H9 (cell line): ENCODE measurements at places on chromosomes 7 and 10. TPM values are rescaled to one million over a fixed set of nuclear protein-coding genes. Genes with fewer than 3 reads are reported as not detected.

DNA sequence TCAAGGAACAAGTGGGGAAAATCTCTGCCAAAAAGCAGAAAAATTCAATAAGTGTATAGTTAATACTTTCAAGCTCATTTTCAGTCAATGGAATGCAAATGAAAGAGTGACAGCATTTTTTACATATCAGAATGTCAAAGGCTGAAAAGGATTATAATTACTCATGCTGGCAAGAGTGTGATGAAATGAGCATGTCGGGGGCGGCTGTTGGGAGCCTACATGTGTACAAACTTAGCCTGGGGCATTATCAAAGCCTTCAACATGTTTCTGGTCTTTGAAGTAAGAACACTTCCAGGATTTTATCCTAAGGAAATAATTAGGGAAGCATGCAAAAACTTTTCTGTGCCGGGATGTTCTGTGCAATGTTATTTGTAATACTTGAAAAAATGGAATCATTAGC is 221.7 kb upstream of the LYZL1 start:
- H3K4me3 ChIP-seq: no peak overlapping the region
- no peak overlapping the region for H3K27ac ChIP-seq
- H3K4me1 ChIP-seq: 0 out of 2 replicates have a peak, but pooled peaks cover 7% of the 10 kb centered on the region
- H3K27me3 ChIP-seq: no peaks in the 10 kb centered on the region

GRCh38 chr10:28982974-28983373 is 305.7 kb downstream of the BAMBI start:
- DNase-seq: no peak
- no peaks in the 10 kb centered on the region for H3K4me1 ChIP-seq
- no peaks in the 10 kb centered on the region for H3K36me3 ChIP-seq
- H3K27ac ChIP-seq: no peak overlapping the region

- H3K4me3 ChIP-seq: no peak overlapping the region
- no peak for DNase-seq
- no peak overlapping the region for H3K27ac ChIP-seq
- peaks cover 73% of the 10 kb centered on the region for H3K36me3 ChIP-seq
Measured at GRCh38 chr7:100682228-100682741, 8.7 kb downstream of the GNB2 start.

DNA sequence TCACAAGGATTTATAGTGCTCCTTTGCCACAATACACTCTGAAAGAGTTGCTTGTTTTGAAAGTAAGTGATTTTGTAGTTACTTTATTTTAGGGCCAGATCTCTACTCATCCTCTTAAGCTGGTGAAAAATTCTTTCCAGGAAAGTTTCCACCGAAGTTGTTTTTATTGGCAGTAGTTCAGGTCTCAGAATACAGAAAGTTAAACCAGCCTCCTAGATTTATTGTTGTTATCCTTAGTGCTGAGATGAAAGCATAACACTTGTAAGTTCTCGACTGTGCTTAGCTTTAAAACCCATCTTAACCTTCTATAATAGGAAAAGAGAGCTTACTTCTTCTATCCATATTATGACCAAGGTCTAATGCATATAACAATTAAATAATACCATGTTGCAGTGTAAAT is 5.5 kb downstream of the AP3M1 start:
- no peak overlapping the region for H3K4me3 ChIP-seq
- no peaks in the 10 kb centered on the region for H3K4me1 ChIP-seq
- DNase-seq: no peak
- H3K36me3 ChIP-seq: peaks cover 17% of the 10 kb centered on the region; the same call in 1 of the 2 replicates
- H3K27ac ChIP-seq: no peak overlapping the region

DNA sequence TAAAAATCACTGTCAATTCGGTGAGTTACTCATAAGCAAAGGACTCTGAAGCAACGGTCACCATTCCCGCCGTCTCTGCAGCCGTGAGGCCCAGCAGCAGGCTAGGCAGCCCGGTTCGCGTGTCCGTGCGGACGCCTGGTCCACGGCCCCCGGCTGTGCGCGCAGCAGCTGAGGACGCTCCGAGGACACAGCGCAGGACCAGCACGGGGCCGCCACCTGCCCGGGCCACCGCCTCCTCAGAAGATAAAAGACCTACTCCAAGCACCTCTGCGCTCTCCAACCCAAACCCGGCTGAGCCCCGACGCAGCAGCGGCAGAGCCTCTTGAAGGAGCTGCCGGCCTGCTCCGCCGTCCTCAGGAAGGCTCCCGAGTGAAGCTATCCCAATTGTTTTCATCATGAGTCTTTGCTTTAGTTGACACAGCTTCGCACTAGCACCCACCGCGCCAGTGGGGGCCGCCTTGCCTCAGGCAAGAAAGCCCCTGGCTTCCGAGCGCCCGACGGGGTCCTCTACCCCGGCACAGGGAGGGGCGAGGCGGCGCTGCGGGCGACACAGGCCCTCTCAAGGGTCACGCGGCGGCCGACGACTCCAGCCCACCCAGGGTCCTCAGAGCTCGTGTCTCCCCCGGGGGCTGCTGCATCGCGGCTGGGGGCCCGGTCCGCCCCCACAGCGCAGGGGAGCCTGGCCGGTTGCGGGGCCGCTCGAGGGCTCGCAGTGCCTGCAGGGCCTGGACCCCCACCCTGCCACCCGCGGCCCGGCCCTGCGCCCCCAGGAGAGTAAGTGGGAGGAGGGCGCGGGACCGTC is 16.9 kb upstream of the GPR146 start:
- H3K27ac ChIP-seq: no peak overlapping the region
- no peaks in the 10 kb centered on the region for H3K27me3 ChIP-seq
- peak; percentile 56 for DNase-seq

- H3K4me1 ChIP-seq: no peaks in the 10 kb centered on the region
- no peak for DNase-seq
Measured at GRCh38 chr10:1598393-1599153, 138.8 kb downstream of the ADARB2 start.

DNA sequence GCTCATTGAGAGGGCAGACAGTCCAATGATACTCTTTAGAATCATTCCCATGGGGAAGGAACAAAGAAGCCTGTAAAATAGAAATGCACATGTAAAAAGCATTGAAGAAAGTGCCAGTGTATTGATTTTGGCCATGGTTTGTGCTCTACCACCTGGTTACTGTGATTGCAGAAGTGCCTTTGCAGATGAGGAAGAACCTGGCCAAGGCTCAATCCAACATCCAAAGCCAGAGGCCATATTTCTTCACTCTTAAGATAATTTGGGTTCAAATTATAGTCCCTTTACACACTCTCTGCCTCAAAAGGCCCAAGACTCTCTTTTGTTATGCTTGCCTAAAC is 122.1 kb downstream of the EGFR start:
- DNase-seq: no peak
- H3K27ac ChIP-seq: no peak overlapping the region
- H3K27me3 ChIP-seq: no peaks in the 10 kb centered on the region
- no peak overlapping the region for H3K4me3 ChIP-seq
- no peaks in the 10 kb centered on the region for H3K4me1 ChIP-seq

DNA sequence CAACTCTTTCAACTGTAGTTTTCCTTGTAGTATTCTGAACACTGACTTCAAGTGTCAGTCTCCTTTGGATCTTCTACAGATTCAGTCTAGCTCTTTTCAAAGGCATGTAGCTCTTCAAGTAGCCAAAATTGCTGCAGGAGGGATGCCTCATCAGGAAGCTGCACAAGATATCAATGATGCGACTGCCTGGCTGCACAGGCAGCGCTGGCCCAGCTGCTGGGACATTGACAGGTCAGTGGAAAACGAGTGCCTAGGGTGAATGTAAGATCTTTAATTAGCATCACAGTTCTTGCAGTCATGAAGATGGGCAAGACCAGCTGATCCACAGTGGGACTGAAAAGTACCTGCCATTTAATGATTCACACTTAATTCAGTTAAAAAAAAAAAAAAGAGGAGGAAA is 167.6 kb downstream of the ANK3 start:
- H3K4me3 ChIP-seq: no peak overlapping the region
- H3K36me3 ChIP-seq: no peaks in the 10 kb centered on the region
- DNase-seq: no peak
- H3K27me3 ChIP-seq: no peaks in the 10 kb centered on the region
- no peaks in the 10 kb centered on the region for H3K4me1 ChIP-seq

DNA sequence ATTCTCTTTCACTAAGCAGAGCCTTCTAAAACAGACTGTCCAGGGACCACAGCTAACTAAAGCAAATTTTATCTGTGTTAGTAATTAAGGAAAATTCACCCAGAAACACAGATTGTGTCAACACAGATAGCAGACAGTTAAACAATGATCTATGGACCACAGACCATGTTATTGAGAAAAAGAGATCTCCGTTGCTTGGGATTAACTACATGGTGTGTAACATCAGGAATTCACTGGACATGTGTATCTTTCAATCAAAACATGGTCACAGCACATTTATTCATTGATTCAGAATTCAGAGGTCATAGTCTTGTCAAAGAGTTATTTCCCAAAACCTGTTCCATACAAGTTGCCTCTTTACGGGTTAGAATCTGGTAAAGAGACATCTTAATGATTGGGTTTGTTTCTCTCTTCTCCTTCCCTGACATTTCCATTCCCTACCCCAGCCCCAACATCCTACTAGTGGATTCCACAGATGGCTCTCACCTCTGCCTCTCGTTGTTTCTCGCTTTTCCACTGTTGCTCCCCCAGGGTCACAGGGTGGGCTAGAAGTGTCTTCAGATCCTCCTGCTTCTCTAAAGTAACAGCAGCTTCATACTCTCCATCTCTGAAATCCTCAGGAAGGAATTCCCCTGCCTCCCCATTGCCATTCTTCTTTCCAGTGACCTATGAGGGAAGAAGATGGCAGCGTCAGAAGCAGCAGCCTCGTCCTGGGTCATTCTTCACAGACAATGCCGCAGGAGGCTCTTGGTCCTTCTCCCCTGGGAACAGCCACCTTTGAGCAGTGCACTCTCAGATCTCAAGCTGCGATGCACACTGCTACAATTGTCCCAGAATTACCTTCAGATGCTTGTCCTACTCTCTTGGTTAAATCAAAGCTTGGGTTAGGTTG is 958 bp downstream of the ANKRD1 start:
- H3K36me3 ChIP-seq: no peaks in the 10 kb centered on the region; the same call in 1 of the 2 replicates
- no peak for DNase-seq
- H3K27me3 ChIP-seq: peaks cover 87% of the 10 kb centered on the region
- H3K27ac ChIP-seq: no peak overlapping the region

GRCh38 chr7:116851671-116852070 is 10.7 kb upstream of the CAPZA2 start:
- DNase-seq: no peak
- no peak overlapping the region for H3K27ac ChIP-seq
- no peaks in the 10 kb centered on the region; the same call in 1 of the 2 replicates for H3K4me1 ChIP-seq
- no peaks in the 10 kb centered on the region for H3K36me3 ChIP-seq
- no peaks in the 10 kb centered on the region for H3K27me3 ChIP-seq

The GPR15LG gene
- total RNA-seq: not detected in 2 replicates

The TMEM196 gene
- total RNA-seq: not detected in 2 replicates

The GARIN1A gene
- 0.50 and 0.98 TPM in 2 replicates for total RNA-seq

The KIAA1549 gene
- total RNA-seq: 11.4 and 11.9 TPM in 2 replicates
